ENCODE measurements at places on chromosomes 1 and 21.

DNA sequence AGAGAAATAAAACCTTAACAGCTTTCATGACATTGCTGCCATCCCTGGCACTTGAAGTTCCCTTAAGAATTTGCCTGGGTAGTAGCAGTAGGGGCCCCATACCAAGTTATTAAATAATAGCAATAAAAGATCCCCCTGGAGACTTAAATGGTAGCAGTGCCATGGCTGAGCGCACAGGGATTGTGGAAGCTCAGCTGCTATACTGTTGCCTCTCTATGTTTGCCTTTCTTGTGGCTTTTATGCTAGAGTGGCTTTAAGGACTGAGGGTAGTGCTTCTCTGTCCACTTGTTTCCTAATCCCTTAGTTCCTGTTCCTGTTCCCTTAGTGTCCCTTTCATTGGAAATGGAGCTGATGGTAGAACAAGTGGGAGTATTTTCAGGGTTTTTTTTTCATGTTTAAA is 42.1 kb downstream of the NCF2 start:
- no peak overlapping the region for H3K27ac ChIP-seq
- peaks cover 14% of the 10 kb centered on the region for H3K36me3 ChIP-seq
- DNase-seq, result no peak
- H3K4me1 ChIP-seq, result peaks cover 2% of the 10 kb centered on the region
- H3K27me3 ChIP-seq, result no peaks in the 10 kb centered on the region
- no peak overlapping the region for H3K4me3 ChIP-seq

DNA sequence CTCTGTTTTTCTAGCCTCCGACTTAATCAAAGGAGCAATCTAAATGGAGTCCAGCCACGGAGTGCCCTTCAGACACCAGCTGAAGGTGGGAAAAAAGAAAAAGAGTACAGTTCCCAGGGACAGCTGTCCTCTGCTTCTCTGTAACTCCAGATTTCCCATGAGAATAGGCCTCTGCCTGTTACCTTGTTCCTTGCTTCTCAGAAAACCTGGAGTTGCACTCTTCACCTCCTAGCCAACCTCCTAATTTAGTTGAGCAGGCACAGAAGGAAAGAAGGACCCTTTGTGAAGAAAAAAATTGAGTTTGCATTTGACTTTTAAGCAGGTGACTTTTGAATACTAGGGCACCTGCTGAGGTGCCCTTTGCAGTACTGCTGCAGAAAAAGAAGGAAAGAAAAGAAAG is 8.3 kb downstream of the BARHL2 start:
- no peak for DNase-seq
- H3K27me3 ChIP-seq, result peaks cover 11% of the 10 kb centered on the region
- H3K4me3 ChIP-seq, result no peak overlapping the region

DNA sequence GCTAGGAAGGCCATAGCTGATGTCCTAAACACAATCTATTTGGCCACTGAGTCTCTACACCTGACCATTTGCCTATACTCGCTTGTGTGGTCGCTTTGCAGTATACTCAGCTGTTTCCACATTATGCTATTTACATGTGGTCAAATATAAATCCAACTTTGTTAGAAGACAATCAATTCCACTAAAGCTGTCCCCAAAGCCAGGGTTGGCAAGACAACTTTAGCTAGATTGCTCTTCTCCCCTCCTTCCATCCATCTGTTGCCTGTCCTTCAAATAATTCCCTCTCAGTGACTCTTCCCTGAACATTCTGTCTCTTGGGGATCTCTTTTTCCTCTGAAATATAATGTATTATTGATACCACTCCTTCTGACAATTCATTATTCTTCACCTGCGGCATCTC is 30.1 kb downstream of the AVPR1B start:
- H3K4me3 ChIP-seq, result no peak overlapping the region
- no peaks in the 10 kb centered on the region for H3K27me3 ChIP-seq
- no peak overlapping the region for H3K27ac ChIP-seq
- no peaks in the 10 kb centered on the region for H3K36me3 ChIP-seq

GRCh38 chr21:26116456-26117011 is 54.0 kb downstream of the APP start:
- no peak for DNase-seq
- no peaks in the 10 kb centered on the region for H3K36me3 ChIP-seq
- H3K4me3 ChIP-seq, result peak overlapping the region; percentile 14
- H3K4me1 ChIP-seq, result peaks cover 14% of the 10 kb centered on the region
- no peaks in the 10 kb centered on the region for H3K27me3 ChIP-seq

DNA sequence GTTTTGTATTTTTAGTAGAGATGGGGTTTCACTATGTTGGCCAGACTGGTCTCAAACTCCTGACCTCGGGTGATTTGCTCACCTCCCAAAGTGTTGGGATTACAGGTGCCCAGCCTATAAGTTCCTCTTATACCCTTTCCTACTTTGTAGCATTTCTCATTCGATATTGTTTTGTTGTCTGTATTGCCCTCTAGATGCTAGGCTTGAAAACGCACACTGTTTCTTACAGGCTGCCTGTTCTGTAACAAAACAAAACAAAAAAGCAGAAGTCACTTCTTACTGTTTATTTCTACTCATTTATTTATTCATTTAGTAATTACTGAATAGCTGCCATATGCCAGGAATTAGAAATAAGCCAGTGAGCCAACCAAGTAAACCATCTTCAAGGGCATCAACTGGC is 136.9 kb upstream of the BMP8A start:
- H3K27ac ChIP-seq, result no peak overlapping the region
- H3K4me1 ChIP-seq, result no peaks in the 10 kb centered on the region
- no peaks in the 10 kb centered on the region for H3K27me3 ChIP-seq
- H3K36me3 ChIP-seq, result peaks cover 81% of the 10 kb centered on the region
- DNase-seq, result no peak

DNA sequence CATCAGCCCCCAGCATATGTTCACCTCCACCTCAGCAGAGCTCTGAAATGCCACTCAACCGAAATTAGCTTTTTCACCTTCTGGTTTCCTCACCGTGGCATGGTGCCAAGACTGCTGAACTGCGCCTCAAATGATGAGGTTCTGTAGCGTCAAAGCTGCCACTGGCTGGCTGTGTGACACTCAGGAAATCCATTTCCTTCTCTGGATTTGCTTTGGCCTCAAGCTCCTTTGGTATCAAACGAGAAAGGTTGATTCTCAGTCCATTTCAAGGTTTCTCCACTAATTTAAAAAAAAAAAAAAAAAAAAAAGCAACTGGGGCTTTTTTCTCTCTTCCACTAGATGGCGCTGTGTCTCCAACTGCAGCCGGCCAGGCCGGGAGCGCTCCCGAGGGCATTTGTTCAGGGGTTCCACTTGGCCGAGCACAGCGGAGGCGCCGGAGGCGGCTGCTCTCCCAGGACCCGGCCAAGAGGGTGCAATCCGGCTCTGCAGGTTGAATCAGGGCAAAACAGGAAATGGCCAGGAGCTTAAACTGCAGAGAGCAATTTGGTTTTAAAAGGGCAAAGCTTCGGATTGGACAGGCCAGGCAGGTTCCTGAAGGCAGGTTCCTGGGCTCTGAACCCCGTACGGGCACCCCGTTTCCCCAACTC is 26.5 kb upstream of the PLA2G2C start:
- H3K36me3 ChIP-seq, result no peaks in the 10 kb centered on the region
- no peak overlapping the region for H3K4me3 ChIP-seq
- H3K27ac ChIP-seq, result no peak overlapping the region
- H3K27me3 ChIP-seq, result no peaks in the 10 kb centered on the region

DNA sequence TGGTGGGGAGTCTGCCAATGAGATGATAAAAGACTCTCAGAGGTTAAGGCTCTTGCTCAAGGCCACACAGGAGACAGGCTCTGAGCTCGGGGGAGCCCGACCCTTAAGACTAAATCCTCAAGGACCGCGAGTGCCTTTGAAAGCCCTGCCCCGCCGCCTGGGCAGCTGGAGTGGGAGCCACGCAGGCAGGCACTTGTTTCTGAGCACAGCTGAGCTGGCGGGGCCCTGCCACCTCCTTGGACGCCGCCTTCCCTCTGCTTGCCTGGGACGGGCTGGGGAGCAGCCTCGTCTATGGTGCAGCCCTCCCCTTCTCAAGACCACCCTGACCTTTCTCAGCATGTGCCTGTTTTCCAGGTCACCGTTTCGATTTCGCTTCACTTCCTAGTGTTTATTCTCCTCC is 169.3 kb downstream of the CAMTA1 start:
- no peak overlapping the region for H3K4me3 ChIP-seq
- no peak for DNase-seq
- H3K27me3 ChIP-seq, result no peaks in the 10 kb centered on the region
- no peaks in the 10 kb centered on the region for H3K36me3 ChIP-seq
- H3K4me1 ChIP-seq, result no peaks in the 10 kb centered on the region

- H3K27me3 ChIP-seq, result no peaks in the 10 kb centered on the region
- DNase-seq, result no peak
- H3K4me3 ChIP-seq, result peak overlapping the region; percentile 65
- H3K36me3 ChIP-seq, result peaks cover 9% of the 10 kb centered on the region
Measured at GRCh38 chr1:109091839-109092193, 1.3 kb downstream of the TMEM167B start.

GRCh38 chr1:108646648-108647269 is 14.1 kb downstream of the HENMT1 start:
- H3K4me3 ChIP-seq, result no peak overlapping the region
- no peaks in the 10 kb centered on the region for H3K27me3 ChIP-seq
- H3K36me3 ChIP-seq, result no peaks in the 10 kb centered on the region
- peak overlapping the region; percentile 79 for H3K27ac ChIP-seq
- DNase-seq, result peak; percentile 64

GRCh38 chr1:150072959-150073358 is 5.4 kb downstream of the VPS45 start:
- no peaks in the 10 kb centered on the region for H3K27me3 ChIP-seq
- no peak overlapping the region for H3K27ac ChIP-seq
- no peak for DNase-seq

- H3K4me3 ChIP-seq, result no peak overlapping the region
- H3K27ac ChIP-seq, result no peak overlapping the region
- H3K36me3 ChIP-seq, result no peaks in the 10 kb centered on the region
- no peaks in the 10 kb centered on the region for H3K4me1 ChIP-seq
- H3K27me3 ChIP-seq, result no peaks in the 10 kb centered on the region
Measured at GRCh38 chr1:167332503-167332902, 111.8 kb downstream of the POU2F1 start.

GRCh38 chr1:116877141-116877818 is 32.4 kb upstream of the PTGFRN start:
- DNase-seq, result no peak
- H3K27ac ChIP-seq, result peak overlapping the region; percentile 15
- no peaks in the 10 kb centered on the region for H3K27me3 ChIP-seq
- H3K4me1 ChIP-seq, result no peaks in the 10 kb centered on the region

DNA sequence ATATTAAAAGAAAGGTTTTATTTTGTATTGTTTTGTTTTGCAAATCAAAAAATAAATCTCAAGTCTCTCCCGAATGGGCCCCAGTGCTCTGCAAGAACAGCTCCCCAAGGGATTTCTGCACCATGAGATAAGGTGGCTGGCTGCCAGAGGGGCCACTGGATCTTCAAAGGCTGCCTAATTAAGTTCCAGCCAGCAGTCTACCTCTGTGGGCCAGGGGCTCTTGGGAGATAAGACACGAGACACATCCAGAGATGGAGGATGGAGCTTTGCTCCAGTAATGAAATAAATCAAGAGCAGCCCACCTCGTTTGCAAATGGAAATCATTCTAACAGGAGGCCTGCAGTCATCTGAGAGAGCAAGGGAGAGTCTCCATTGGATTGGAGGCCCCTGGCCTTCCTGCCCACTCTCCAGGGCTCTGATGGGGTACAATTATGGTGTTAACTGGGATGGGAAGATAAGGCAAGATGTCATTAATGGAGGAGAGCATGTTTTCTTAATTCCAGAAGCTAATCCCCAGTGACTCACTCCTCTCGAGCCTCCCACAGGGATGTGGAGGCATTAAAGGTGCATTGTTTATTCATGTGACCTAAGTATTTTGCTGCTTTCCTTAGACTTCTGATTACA is 155.2 kb upstream of the KAZN start:
- no peak for DNase-seq
- H3K4me1 ChIP-seq, result no peaks in the 10 kb centered on the region
- H3K27ac ChIP-seq, result no peak overlapping the region
- H3K36me3 ChIP-seq, result no peaks in the 10 kb centered on the region

- no peak overlapping the region for H3K27ac ChIP-seq
- no peak overlapping the region for H3K4me3 ChIP-seq
- H3K36me3 ChIP-seq, result peaks cover 14% of the 10 kb centered on the region
Measured at GRCh38 chr1:53254011-53254640, 15.8 kb upstream of the MAGOH start.

DNA sequence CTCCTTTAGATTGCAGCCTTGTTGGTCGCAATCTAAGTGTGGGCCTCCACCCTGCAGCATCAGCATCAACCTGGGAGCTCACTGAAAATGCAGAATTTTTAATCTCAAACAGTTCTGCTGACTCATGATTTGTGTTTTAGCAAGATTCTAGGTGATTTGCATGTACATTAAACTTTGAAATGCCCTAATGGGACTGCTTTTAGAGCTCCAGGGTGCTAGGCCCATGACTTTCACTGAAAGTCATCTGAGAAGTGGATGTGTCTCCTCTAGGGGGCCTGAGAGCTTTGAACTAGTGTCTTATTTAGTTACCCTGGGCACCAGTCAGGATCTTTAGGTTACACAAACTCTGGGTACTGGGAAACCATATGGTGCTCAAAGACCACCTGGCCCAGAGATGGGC is 9.0 kb downstream of the TRIM67 start:
- no peak overlapping the region for H3K4me3 ChIP-seq
- H3K4me1 ChIP-seq, result no peaks in the 10 kb centered on the region
- peaks cover 11% of the 10 kb centered on the region for H3K27me3 ChIP-seq
- no peaks in the 10 kb centered on the region for H3K36me3 ChIP-seq

DNA sequence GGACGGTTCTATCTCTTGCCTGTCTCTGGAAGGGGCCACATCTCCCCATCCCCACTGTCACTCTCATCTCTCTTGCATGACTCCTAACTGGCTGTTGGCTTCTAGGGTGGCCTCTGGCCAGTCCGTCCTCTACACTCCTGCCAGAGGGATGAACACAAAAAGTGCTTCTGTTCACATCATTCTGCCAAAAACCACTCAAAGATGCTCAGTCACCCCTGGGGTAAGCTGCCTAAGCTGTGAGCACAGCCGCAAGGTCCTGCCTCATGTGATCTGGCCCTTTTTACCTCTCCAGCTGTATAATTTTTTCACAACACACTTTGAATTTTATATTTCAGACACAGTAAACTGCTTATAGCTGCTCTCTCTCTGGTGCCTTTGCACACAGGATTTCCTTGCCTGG is 97.6 kb upstream of the CD34 start:
- H3K36me3 ChIP-seq, result no peaks in the 10 kb centered on the region
- H3K4me3 ChIP-seq, result no peak overlapping the region
- no peak overlapping the region for H3K27ac ChIP-seq
- no peaks in the 10 kb centered on the region for H3K27me3 ChIP-seq
- peak; percentile 25 for DNase-seq

DNA sequence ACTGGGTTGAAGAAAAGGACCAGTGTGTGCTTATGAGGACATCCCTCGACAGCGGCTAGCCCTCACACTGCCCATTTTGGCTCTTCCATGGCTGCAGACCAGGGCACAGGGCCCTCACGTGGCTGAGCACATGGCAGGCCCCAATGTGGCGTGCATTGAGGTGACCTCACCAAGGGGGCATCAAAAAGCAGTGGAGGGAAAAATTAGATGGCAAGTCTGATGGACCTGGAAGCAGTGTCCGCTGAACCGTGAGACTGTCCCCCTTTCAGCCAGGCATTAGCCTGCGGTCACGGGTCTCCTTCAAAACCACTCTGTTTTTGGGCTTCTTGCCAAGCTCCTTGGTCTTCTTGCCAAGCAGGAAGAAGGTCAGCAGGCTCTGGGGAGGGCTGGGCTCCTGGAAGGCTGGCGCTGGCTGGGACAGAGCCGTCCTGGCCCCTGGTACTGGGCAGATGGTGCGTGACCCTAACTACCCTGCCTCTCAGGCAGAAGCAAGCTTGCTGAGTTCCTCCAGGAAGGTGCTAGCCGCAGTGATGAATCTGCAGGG is 30.8 kb downstream of the TRIM67 start:
- DNase-seq, result no peak
- H3K27ac ChIP-seq, result no peak overlapping the region
- no peaks in the 10 kb centered on the region for H3K27me3 ChIP-seq
- no peak overlapping the region for H3K4me3 ChIP-seq
- H3K4me1 ChIP-seq, result no peaks in the 10 kb centered on the region

All from tibial nerve (tissue), 4 donors.